ENCODE measurements at places on chromosomes 3 and 15.

GRCh38 chr3:48598323-48599076 is 3.4 kb upstream of the COL7A1 start:
- no peak for DNase-seq

DNA sequence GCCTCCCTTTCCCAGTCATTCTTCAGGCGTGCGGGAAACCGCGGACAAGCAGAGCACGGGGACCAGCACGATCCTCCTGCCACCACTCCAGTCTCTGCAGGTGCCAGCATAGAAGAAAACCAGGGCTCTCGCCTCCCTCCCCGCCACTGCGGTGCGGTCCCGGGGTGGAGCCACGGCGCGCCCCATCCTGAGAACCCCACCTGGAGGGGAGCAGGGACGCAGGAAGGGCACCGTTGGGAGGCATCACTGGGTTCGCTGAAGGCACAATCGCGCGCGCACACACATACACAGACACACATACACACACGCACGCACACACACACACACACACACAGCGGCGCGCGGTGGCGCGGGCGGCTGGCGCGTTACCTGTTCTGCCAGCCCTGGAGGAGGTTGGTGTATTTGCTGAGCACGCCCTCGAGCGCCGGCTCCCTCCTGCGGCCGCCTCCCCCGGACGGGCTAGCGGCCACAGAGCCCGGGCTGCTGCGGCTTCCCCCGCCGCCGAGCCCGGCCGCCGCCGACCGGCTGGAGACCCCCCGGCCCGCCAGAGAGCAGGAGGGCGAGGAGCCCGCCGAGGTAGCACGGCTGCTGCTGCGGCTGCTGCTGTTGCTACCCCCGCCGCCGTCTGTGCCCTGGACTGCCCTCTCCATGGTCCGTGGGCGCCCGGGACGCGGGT is 394 bp downstream of the OSBPL10 start:
- DNase-seq: peak; percentile 77

DNA sequence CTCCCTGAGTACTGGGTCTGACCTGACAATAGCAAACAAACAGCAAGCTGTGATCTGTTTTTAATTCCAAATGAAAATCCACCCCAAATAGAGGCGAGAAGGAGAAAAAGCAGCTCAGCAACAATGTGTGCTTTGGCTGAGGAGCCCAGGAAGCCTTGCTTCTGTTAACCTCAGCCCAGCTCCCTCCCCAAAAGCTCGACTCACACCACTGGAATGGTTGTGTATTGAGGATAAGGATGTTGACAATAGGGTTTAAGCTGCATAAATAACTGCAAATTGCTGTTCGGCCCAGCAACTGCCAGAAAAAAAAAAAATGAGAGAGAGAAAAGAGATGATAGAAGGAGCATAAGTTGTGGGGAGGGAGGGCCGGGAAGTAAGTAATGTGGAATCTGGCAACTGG is 104.0 kb upstream of the TBC1D5 start:
- DNase-seq: no peak

- DNase-seq: no peak
Measured at GRCh38 chr3:156469456-156469855, 85.5 kb downstream of the SSR3 start.

DNA sequence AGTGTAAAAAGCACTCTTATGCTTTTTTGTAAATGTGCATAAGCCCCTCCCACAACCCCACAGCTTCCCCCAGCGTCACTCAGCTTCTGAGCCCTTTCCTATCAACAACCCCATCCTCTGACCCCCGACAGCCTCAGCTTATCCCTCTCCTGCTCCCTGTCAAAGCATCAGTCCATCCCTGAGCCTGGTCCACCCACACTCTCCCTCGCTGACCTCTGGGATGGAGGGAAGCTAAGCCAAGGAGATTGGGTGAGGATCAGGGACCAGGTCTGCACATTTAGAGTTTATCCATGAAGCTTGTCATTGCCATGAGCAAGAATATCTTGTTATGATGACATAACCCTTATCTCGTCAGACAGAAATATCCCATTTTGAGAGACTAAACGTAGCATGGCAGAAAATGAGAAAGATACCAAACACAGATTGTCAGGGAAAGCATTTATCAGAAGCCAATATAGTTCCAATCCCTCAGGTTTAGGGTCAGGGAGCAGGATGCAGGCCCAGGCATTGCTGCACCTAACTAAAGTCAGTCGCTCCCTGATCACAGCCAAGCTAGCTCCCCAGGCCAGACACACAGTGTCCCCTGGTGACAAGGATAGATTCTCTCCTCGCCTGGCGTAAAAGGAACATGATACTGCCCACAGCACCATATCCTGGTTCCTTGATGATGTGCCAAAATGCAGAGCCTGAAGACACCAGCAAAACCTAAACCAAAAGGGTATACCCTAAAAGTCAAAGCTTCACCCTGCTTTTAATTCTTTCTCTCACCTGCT is 66.9 kb downstream of the DCLK3 start:
- DNase-seq: no peak

- DNase-seq: no peak
Measured at GRCh38 chr3:152785051-152785450, 49.9 kb upstream of the P2RY1 start.

GRCh38 chr3:170056710-170057454 is 19.1 kb downstream of the GPR160 start:
- no peak for DNase-seq

DNA sequence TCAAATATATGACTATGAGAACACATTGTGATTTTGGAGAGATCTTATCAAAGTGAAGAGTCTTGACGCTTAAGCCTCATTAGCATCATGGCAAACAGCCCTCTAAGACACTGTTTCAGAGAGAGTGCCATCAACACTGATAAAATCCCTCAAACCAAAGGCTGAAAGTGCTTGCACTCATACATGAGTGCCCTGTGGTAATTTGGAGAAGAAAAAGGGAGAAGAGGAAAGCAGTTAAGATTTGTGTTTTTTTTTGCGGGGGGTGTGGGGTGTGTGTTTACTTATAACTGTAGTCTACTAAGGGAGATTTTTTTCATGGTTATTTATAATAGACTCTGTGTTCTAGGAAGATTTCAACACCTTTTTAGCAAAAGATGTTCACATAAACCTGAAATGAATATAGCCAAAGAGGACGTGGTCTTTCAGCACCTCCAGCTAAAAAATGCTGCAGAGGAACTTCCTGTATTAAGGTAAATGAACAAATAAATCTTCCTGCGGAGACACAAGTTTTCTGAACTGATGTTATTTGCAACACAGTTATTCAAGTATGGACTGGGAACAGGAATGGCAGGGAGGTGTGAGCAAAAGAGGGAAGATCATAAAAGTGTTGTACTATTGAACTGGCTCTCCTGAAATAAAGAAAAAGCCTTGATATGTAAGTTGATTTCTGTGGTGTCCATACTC is 81.9 kb upstream of the TGFBR2 start:
- no peak for DNase-seq

DNA sequence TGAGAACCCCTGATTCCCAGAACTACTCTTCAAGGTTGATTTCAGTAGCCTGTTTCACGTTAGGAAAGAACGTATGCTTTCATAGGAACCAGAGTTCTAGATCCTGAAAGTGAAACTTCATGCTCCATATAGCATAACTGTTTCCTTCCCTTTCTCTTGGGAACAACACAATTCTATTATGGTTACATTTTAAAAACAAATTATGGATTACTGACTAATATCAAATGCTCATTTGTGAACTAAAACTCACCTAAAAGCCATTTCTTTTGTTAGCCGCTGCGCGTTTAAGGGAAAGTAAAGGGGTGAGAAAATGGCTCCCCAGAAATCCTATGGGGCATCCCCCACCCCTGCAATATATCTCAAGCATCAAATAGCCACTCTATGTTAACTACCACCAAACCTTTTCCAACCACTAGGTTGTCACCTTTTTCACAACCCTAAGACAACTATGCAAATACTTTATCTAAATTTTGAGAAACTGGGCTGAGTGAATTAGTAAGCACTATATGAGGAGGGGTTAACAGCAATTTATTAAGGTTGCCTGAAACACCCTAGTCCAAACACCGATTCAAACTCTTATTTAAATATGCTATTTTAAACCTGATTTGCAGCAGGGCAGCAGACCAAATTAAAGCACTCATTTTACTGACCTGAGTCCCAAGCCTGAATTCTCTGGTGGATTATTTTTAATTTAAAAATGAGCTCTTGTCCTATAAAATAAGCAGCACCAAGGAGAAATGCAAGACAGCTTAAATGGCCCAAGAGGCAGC is 2.4 kb downstream of the SIAH2 start:
- no peak for DNase-seq

DNA sequence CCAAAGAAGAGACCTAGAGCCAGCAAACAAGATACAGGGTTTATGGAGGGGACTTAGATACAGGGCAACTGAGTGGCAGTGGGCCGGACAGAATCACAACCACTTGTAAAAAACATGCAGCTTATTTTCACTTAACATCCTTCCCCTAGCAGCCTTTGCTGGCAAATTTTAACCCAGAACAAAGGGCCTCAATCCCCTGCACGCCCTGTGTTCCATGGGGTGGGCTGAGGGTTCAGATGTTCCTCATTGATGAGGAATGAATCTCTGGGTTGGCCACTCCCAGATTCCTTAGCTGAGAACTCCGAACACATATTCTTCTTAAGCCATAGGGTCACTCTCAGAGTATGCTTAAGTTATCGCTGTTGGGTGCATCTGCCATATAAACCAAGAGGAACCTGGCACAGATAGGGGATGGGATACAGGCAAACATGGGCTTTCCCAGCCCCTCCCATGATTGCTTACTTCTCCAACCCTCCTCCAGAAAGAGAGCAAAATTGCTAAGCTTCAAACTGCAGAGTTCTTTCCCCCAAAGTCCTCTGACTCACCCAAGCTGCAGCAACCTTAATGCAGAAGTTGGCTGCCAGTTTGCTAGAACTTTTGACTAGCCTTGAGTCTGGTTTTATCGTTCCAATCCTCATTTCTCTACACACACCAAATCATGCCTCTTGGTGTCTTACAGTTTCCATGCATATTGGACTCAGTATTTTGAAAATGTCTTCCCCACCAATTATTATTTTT is 146.9 kb downstream of the CD47 start:
- DNase-seq: no peak

GRCh38 chr15:90716317-90716975 is 700 bp upstream of the BLM start:
- no peak for DNase-seq

GRCh38 chr3:187642861-187643260 is 27.3 kb downstream of the SST start:
- DNase-seq: no peak

All from body of pancreas (tissue), 4 donors.